ENCODE measurements at places on chromosomes 3 and 15.
A peak's percentile ranks its signal among the peaks of the same experiment; 100 is the strongest.

DNA sequence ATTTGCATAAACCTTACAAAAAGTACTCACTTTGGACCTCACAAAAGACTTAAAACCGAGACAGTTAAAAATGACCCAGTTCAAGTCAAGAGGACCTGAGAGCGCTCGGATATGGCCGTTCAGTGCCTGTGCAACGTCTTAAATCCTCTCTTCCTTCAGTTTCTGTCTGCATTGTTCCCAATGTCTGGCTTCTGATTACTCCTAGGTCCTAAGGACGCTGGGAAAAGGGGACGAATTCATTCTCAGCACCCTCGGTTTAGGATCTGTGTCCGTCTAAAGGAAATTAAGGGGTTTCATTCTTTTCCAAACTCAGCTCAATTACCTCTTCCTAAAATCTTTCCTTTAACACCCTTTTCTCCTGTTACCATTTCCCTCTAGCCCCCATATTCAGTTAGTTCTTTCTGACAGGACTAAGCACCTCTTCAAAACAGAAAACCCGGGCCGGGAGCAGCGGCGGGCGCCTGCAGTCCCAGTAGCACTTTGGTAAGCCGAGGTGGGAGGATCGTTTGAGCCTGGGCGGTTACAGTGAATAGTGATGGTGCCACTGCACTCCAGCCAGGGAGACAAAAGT is 970 bp downstream of the DPPA4 start:
- DNase-seq: no peak

GRCh38 chr15:41923401-41923997 is 29.6 kb upstream of the SPTBN5 start:
- DNase-seq: no peak

- no peak for DNase-seq
Measured at GRCh38 chr3:194076475-194076874, 59.5 kb upstream of the HES1 start.

DNA sequence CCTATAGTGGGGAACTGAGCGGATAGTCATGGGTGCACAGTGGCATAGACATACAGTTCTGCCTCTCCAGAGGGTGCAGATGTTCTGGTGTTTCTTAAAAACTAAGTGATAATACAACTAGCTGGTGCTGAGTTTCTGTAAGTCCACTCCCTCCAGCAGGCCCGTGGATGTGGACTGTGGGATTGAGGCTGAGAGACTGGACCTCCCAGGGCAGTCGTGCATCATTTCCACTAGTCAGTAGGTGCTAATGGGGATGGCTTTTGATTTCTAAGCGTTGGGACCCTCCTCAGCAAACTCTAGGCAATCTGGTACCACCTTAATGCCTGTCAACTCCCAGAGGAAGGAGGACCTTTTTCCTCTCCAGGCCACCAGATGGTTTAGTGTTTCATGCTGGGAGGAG is 27.3 kb upstream of the TIMP4 start:
- no peak for DNase-seq

- DNase-seq: no peak
Measured at GRCh38 chr3:77524463-77524862, 484.6 kb downstream of the ROBO2 start.

- DNase-seq: peak; percentile 53
Measured at GRCh38 chr15:79380755-79381497, 51.2 kb upstream of the MINAR1 start.

GRCh38 chr3:63832395-63832794 is 13.3 kb downstream of the C3orf49 start:
- DNase-seq: no peak

DNA sequence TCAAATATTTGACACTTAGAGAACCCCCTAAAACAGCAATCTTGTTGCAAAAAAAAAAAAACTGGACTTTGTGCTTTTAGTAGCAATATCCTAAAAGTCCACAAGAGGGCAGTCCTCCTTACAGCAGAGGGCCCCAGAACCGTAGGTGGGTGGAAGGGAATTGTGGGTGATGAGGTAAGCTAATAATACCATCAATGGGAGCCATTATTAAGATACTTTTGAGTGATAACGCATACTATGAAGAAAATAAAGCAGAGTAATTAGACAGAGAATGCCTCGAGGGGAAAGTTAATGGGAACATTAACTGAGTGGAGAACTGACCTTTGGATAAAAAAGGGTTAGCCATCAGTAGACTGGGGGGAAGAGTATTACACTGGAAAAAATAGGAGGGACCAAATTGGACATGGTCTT is 229.9 kb downstream of the THRB start:
- DNase-seq: peak; percentile 28

DNA sequence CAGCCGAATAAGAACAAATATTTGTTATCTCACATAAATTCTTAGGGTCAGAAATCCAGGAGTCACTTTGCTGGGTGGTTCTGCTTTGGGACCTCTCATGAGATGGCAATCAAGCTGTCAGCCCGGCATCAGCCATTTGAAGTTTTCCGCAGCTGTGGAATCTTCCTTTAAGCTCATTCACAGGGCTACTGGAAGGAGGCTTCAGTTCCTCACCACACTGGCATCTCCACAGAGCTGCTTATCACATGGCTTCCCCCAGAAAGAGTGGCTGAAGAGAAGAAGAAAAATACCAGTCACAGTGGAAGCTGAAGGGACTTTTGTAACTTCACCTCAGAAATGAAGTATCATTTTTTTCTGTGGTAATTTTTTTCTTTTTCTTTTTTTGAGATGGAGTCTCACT is 267.7 kb downstream of the CHL1 start:
- no peak for DNase-seq

DNA sequence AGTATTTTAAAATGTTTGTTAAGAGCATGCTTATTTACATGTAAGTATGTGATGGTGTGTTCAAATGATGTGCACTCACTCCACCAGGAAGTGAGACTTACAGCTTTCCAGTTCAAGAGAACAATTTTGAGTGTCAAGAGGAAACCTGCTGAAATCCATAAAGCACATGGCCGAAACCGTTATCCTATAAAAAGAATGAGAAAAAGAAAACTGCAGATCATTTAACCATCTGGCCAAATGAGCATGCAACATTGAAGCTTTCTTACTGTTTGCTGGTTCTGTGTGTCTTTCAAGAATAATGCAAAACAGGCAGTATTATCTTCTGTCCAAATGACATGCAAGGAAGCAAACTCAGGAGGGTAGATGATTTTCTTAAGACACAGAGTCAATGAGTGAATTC is 26.3 kb downstream of the GABRR3 start:
- DNase-seq: no peak

DNA sequence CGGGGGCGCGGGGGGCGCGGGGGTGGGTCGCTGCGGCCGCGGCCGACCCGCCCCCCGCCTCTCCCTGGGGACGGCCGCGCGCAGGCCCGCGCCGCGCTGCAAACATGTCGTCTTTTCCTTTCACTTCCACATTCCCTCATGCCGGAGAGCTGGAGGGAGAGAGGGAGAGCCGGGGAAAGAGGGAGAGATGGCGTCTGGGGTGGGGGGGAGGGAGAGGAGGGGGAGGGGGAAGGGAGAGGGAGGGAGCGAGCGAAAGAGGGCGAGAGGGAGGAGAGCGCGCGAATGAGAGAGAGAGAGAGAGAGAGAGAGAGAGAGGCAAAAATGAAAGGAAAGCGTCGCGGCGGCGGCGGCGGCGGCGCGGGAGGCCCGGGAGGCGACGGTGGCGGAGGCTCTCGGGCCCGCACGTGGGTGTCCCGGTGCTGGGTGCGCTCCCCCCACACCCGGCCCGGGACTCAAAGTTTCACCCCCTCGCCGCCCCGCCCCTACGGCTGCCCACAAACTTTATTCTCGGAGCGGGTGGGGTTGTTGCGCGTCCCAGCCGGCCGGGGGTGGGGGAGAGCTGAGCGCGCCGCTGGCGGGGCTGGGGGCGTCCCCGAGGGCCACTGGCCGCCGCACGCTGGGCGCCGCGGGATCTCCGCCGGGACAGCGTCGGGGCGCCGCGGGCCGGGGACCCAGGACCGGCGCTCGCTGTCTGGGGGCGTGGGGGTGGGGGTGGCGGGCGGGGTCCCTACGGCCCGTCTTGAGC is 731 bp downstream of the ZNF710 start:
- DNase-seq: peak; percentile 82

DNA sequence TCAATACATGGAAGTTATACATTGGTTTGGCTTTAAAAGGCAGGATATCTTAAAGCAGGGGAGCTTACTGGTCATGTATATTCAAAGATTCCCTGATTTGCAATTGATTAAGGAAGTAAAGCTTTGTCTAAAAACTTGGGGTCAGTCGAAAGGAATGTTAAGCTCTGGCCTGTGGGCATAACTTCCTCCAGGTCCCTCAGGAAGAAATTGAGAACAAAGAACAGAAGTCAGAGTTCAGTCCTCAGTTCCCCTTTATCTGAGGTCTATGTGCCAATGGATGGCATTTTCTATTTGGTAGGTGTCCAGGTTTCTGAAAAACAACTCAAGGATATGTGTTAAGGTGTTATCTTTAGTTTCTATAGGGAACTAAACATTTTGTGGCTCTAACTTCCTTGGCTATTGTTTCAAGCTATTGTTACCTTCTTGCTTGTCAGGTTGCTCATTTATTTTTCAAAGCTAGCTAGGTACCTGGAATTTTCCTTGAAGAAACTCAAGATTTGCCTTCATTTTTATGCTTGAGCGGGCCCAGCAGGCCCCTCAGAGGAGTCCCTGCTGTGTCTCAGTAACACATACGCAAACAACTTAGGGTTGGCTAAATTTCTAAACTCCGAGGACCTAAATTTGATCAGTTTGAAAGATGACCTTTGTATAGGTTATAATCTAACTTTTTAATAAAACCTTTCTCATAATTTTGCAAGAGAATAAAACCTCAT is 135.0 kb upstream of the UBE2E2 start:
- no peak for DNase-seq

GRCh38 chr3:46979958-46980497 is 562 bp downstream of the NBEAL2 start:
- no peak for DNase-seq

- DNase-seq: no peak
Measured at GRCh38 chr3:144511346-144511745, 539.7 kb downstream of the DIPK2A start.

GRCh38 chr15:58641660-58642059 is 107.8 kb downstream of the ADAM10 start:
- DNase-seq: no peak

- DNase-seq: no peak
Measured at GRCh38 chr3:31022716-31023115, 128.3 kb upstream of the GADL1 start.

DNA sequence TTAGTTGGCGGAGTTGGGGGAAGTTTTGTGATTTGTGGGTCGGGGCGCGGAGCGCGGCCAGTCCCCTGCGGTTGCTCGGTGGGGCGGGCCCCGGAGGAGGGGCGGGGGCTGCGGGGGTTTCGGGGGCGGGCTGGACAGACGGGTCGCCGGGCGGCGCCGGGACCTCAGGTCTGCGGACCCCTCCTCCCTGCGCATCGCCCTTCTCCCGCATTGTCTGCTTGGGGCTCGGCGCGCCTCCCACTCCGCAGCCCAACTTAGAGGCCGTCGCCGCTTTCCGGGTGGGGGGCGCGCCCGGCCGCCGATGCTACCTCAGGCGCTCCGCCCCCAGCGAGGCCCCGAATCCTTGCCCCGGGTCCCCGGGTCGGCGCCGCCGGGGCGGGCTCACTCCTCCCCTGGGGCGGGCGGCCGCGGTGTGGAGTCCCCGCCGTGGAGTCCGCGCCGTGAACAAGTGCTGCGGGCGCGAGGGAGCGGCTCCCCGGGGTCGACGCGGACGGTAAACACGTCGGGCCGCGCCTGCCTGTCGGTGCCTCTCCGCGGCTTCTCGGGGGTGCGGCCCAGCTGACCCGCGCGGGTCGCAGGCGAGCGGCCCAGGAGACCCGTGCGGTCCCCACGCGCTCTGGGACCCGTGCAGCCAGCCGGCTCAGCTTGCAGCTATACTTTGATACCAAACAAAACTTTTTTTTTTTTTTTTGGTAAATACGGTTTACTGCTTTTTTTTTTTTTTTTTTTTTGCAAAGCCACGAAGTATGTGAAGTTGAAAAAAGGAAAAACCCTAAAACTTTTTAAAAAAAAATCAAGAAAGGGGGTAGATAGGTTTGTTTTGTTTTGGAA is 624 bp downstream of the AKAP13 start:
- no peak for DNase-seq

DNA sequence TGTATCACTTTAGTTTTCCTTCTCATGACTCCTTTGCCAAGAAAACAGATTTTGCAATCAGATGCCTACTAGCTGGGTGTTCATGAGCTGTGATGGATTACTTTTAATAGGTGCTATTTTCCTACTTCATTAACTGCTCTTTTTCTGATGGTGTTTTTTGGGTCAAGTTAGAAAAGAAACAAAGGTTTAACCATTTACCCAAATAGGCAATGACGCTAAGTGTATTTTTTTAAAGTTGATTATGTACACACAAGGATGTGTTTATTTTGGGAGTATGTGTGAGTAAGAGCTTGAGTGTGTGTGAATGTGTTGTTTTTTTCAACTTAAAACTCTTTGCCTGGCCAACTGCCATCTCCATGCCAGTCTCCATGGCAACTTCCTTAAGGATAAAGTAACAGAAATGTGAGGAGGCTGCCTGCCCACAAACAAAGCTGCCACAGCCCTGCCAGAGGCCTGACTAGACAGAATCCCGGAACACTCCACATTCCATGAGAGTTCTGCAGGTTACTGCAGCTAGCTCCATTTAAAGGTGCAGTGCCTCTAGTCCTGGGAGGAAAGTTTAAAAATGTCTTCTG is 215.6 kb upstream of the RBMS3 start:
- no peak for DNase-seq

GRCh38 chr3:186930641-186931531 is 560 bp downstream of the ST6GAL1 start:
- DNase-seq: peak; percentile 75

- DNase-seq: no peak
Measured at GRCh38 chr3:64316971-64317370, 91.7 kb upstream of the PRICKLE2 start.

- no peak for DNase-seq
Measured at GRCh38 chr3:186461141-186461540, 83.0 kb downstream of the CRYGS start.
